ENCODE measurements at places on chromosomes 1 and 21. TPM values are rescaled to one million over a fixed set of nuclear protein-coding genes. Genes with fewer than 3 reads are reported as not detected.

GRCh38 chr1:53738205-53739108 is 507 bp downstream of the GLIS1 start:
- DNase-seq = peak; percentile 36

- peak; percentile 64 for DNase-seq
Observed at GRCh38 chr1:202844935-202845334, 34.2 kb downstream of the PCAT6 start.

GRCh38 chr1:110916669-110917306 is 43.8 kb downstream of the CD53 start:
- DNase-seq = no peak

DNA sequence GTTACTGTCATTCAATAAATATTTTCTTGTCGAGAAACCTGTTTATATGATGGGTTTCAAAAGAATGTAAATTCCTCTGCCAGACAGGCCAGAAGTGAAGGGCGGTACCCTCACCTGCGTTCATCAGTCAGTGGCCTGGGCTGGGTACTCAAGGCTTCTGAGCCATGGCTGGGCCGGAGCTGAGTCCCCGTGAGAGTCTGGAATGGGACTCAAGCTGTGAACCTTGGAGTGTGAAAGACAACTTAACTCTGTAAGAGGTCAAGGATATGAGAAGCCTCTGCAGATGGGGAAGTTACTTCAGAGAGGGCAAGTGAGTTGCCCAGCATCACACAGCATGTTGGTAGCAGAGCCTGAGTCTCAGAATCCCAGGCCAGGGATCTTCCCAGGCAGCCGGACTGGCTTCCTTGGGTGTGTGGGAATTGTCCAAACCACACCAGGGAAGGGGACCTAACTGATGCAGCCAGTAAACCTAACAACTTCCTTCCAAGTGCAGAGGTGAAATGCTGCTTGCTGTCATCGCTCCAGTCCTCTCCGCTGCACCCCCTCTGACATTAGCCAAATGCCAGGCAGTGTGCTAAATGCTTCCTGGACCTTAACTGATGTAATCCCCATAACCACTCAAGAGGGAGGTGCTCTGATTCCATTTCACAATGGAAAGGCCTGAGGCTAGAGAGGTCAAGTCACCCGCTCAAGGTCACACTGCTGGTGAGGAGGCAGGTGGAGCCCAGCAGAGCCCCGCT is 4.8 kb downstream of the DISP3 start:
- no peak for DNase-seq

DNA sequence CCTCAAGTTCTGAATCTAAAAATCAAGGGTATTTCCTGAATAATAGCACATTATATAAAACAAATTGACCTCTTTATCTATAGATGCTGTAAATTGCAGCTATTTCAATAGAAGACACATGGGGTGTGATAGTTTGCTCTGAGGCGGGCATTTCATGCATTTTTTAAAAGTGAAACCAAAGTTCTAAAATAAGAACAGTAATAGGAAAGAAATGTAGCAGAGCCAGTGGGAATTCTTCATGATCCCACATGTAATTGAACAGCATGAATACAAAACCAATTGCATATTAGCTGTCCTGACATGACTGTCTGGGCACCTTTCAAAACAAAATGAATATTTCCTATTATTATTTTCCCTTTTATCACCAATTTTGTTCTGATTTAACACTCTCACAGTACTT is 85.0 kb downstream of the RGS21 start:
- no peak for DNase-seq

Gene RUNX3
- 0.23 TPM for polyA plus RNA-seq

Gene KRTAP8-1
- polyA plus RNA-seq = not detected

Data from GM23338 (cell line).